Fibroblast of the conjunctiva (primary cell): ENCODE measurements at places on chromosomes 1 and 21.

- DNase-seq, result no peak
Observed at GRCh38 chr1:204390751-204391466, 20.7 kb downstream of the PPP1R15B start.

DNA sequence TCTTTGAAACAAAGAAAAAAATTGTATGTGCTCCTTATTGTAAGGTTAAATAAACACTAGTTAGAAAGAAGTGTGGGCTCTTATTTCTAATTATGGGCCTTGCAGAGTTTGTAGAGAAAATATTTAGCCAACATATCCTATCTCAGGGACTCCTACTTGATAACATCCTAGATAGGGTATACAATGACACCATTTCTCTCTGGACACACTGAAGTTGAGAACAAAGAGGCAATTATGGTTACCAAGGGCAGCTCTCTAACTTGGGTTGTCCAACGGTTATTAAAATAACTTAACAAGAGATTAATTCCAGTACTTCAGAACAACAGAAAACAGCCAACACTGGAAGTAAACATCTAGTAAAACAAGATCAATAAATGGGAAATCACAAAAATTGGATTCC lies 69.0 kb upstream of the ZC3H11B start:
- DNase-seq, result no peak

DNA sequence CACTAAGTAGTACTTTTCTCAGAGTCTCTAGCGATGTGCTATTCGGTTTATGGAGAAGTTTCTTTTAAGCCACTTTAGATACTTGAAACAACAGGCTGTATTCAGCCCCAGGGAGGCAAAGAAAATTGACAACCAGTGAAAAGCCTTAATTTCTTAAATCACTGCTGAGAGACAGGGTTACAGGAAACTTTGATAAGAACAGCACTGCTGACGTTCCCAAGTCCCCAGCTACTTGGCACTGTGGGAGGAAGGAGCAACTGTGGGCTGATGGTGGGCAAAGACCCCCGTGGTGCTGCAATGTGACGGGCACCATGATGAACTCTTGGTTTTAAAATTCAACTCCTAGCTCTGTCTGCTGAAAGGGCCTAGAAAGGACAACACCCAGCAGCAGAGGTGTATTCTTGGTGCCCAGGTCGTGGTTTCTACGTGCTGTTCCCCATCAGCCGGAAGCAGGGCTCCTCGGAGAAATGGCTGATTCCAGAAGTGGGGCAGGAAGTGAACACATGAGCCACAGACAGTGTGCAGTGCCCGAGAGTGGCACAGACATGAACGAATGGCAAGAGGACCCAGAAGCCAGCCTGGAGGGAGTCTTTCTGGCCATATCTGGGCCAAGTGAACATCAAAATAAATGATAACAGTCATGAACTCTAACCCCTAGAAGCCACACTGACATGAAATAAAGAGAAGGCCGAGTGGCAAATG lies 5.3 kb downstream of the PTTG1IP start:
- DNase-seq, result no peak

- DNase-seq, result peak; percentile 74
Observed at GRCh38 chr21:38733972-38734546, 71.7 kb upstream of the ETS2 start.

GRCh38 chr1:59029411-59030167 lies 245.7 kb upstream of the JUN start:
- no peak for DNase-seq

DNA sequence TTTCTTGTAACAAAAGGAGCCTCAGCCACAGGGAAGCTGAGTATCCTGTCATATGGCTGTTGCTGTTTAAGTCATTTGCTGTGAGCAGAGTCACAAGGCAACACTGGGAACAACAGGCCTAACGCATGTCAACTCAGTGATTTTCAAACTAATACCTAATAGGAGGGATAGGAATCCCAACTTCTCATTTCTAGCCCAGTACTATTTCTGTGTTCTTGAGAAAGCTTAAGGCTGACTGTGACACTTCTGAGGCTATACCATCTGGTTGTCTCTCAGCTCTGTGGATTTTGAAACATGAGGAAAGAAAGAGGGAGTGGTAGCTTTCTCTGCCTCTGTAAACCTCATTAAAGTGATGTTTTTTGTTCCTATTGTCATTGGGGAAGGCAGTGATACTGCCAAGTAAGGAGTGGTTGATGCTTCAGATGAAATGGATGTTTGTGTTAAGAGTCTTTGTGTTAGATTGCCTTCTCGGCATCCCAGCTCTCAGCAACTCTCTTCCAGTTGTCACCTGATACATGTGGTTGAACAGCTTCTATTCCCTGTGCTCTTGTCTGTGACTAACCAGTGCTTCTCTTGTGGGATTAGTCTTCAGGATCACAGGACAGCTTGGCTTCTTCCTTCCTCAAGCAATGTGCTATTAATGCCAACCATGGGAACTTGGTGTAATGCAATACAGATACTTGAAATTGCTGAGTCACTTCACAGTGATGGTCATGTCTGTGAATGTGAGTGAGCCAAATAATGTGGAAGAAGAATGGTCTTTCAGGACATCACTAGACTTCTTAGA lies 166.8 kb upstream of the IVNS1ABP start:
- DNase-seq, result peak; percentile 53

GRCh38 chr1:177913762-177914540 lies 55.9 kb downstream of the SEC16B start:
- peak; percentile 30 for DNase-seq

- no peak for DNase-seq
Observed at GRCh38 chr1:192547501-192547900, 28.1 kb upstream of the RGS1 start.

GRCh38 chr1:25198663-25199252 lies 33.5 kb downstream of the SYF2 start:
- no peak for DNase-seq

DNA sequence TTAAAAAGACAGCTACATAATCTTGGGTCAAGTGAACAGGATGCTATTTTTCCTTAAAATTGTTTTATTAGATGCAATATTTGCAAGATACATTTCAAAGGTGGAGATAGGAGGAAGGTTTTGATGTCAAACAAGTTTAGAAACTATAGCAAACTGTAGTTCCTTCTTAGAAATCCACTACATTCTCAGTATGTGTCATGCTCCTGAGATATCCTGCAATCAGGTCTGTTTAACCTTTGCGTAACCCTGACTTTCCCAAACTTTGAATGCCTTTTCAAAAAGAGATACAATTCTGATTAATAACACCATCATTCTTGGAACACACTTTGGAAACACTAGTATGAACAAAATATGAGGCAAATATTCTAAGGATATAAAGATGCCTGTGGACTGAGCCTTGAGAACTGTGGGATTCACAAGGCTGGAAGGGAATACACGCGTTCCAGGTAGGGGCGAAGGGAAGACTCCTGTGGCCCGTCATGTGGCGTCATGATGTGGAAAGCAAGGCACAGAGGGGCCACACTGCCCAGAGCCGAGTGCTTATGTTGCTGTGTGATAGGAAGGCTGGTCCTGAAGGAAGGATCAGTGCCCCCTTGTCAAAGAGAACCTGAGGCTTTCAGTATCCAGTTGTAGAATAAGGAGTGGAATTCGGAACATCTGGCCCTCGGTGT lies 19.6 kb upstream of the TARBP1 start:
- DNase-seq, result no peak

GRCh38 chr1:14363707-14364413 lies 234.6 kb upstream of the KAZN start:
- DNase-seq, result no peak

DNA sequence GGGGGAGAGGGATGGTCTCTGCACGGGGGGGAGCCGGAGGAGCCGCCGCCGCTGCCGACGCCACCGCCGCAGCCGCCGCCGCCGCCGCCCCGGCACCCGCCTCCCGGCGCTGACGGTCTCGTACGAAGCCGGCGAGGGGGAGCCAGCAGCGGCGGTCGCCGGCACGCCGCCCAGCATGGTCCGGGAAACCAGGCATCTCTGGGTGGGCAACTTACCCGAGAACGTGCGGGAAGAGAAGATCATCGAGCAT lies 311 bp downstream of the SPEN start:
- no peak for DNase-seq

DNA sequence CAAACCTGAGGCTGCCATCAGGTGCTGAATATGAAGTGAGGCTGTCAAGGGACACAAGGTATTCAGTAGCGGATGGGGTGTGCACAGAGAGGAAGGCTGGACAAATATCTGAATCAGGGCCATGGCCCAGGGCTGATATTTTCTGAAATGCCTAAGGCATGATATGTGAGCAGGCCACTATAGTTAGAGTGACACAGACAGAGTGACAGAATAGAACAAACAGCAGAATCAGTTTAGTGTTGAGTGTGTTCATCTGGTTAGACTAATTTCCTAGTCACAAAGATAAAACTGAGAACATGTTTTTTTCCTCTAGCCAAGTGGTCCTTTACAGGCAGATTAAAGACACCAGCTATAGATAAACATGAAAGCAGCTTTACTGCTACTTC lies 3.9 kb downstream of the OVAAL start:
- no peak for DNase-seq

DNA sequence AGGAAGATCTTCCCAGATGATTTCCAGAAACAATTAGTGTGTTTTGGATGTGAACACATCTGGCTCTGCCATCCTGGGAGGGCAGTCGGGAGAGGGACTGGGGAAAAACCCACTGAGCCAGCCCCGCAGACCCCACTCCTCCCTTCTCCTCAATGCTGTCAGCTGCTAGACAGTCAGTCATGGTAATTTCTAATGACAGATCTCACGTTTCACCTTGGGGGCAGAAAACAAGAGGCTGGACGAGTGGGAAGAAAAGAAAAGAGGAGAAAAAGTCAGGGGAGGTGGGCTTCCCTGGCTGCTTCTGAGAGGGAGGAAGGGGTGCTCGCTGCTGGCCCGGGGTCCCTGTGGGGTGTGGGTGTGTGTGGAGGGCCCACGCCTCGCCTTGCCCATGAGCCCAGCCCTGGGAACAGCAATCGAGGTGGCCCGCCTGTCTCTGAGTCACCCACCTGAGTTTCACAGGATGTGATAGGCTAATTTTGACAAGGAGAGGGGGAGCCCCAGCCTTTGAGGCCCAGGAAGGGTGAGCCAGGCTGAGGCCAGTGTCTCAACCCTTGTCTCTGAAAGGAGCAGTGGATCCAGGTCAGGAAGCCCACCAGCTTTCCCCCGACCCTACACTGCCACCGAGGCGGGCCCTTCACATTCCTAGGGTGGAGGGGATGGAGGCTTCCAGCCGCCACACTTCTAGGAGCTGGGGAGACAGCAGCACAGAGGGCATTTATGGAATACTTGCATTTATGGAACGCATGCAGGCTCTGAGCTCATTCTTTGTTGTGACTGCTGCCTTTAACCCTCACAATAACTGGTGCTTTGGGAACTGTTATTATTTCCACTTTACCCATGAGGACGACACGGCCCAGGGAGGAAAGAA lies 49.1 kb upstream of the IFNLR1 start:
- no peak for DNase-seq

GRCh38 chr1:201053155-201053860 lies 29.8 kb upstream of the KIF21B start:
- no peak for DNase-seq

GRCh38 chr1:210516092-210516656 lies 187.5 kb downstream of the HHAT start:
- DNase-seq, result no peak

- DNase-seq, result no peak
Observed at GRCh38 chr1:225770561-225771248, 6.9 kb upstream of the SRP9 start.

GRCh38 chr1:204343802-204344201 lies 15.9 kb downstream of the PLEKHA6 start:
- no peak for DNase-seq

- no peak for DNase-seq
Observed at GRCh38 chr1:10762153-10762523, 34.3 kb downstream of the CASZ1 start.

GRCh38 chr1:147598621-147599361 lies 57.5 kb downstream of the BCL9 start:
- DNase-seq, result no peak

DNA sequence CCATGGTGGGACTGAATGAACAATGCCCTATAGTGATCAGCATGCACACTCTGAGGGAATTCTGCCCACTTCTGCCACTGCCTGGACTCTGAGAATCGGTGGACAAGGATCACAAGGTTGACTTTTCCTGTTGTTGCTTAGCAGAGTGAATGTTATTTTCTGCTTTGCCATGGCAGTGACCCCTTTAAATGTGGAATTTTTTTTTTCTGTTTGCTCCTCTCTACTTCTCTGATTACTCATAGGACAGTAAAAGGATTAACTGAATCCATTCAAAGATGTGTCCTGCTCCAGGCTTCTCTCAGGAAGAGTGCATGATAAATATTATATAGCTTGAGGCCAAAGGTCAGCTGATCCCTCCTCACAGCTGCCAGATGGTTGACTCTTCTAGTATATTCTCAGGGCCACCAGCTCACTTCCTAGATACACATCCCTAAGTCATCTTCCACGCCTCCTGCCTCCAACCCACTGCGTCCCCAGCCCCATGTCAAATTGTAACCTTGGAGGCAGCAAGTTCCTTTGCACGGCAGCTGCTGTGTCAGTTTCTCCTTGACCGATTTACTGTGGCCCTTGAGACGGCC lies 74.0 kb upstream of the RALGPS2 start:
- no peak for DNase-seq
